ENCODE measurements at places on chromosomes 5 and 9.

- no peak for DNase-seq
These were observed 9.4 kb downstream of the SRD5A1 start for GRCh38 chr5:6642655-6643054.

- DNase-seq, result no peak
These were observed 4.8 kb upstream of the NFX1 start for GRCh38 chr9:33285502-33285901.

GRCh38 chr9:136512651-136513071, 29.8 kb upstream of the SEC16A start:
- no peak for DNase-seq

GRCh38 chr9:132063281-132063680, 16.4 kb downstream of the MED27 start:
- DNase-seq, result no peak

Data from effector memory CD4-positive, alpha-beta T cell (primary cell).